ENCODE measurements at places on chromosomes 3 and 15.

DNA sequence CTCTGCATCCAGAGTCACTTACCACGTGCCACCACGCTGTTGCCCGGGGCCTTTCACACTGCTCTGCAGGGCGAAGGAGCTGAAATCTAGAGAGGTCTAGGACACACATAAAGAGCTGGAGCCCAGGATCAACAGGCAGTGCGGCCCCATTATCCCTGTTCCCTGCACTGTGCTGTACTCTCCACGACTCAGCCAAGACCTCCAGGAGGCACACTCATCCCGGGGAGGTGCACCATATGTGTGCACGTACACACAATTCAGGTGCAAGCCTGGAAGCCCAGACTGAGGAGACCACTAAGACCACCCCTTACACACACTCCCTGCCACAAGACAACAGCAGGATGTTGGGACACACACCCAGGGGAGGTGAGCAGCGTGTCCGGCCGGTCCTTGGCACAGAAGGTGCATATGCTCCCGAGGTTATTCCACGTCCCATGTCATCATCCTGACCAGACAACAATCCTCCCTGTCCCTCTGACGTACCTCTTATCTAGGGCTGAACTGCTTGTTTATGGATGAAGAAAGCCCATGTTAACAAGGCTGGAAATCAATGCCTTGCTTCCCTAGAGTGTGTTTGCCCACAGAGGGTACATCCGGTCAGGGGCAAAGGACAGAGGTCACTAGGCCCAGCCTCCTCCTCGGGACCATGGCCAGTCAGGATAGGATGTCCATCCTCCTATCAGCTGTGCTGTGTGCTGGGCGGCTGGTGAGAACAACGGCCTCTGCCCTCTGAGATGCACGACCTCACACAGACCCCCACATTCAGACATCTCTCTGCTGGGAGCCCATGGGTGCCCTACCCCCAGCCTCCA is 16.1 kb downstream of the KLF15 start:
- DNase-seq: no peak

- no peak for DNase-seq
Measured at GRCh38 chr3:15873415-15873814, 75.6 kb upstream of the ANKRD28 start.

DNA sequence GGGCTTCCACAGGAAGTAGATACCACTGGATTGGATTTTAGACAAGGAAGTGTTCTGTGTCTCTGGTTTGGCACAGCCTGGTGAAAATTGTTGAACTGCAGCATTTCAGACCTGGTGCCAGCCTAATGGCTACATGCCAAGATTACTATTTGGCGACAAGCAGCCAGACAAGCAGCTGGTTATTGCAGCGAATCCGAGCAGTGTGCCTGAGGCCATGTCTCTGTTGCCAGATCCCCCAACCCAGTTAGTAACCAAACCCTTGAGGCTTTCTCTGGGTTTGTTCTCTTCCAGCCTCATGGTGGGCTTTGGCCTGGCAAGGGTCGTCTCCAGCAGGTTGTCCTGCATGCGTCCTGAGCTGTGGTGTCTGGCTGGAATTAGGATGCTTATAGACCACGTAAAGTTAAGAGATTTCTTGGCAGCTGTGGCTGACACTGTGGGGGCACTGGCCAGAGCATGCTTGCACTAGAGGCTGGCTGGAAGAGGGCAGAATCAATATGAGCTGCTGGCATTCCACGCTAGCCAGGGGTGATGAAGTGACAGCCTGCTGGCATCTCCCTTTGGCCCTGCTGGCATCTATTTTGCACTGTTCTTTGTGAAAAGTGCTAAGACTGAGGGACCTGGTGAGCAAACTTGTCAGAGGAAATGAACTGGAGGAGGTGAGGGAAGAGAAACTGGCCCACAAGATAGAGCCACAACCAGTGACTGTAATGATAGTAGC is 172.6 kb downstream of the RBMS3 start:
- DNase-seq: no peak

- no peak for DNase-seq
Measured at GRCh38 chr15:23038726-23039142, 635 bp downstream of the TUBGCP5 start.

GRCh38 chr3:88616413-88616812 is 466.7 kb downstream of the C3orf38 start:
- DNase-seq: no peak

DNA sequence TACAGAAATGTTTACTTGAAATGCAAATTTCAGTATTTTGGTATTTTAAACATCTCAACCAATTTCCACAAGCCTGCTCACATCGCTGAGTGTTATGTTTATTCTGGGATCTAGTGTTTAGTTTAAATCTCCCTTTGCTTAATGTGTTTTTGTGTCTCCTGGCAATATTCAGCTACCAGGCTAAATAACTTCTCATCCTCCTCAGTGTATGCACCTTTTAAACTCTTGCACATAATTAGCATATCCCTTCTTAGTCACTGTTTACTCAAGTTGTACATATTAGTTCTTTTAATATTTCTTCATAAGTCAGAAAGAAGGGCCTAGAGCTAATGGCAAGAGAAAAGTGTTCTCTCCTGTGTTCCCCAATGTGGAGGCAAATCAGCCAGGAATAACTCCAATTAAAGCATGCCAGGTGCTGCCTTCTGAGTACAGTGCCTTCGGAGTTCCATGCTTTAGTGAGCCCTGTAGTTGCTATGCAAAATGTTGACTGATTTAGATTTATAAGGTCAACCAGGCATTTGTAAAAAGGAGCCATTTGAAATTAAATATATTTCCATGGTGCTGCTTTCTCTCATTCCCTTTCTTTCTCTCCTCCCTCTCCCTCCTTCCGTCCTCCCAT is 234.3 kb downstream of the GAP43 start:
- no peak for DNase-seq

DNA sequence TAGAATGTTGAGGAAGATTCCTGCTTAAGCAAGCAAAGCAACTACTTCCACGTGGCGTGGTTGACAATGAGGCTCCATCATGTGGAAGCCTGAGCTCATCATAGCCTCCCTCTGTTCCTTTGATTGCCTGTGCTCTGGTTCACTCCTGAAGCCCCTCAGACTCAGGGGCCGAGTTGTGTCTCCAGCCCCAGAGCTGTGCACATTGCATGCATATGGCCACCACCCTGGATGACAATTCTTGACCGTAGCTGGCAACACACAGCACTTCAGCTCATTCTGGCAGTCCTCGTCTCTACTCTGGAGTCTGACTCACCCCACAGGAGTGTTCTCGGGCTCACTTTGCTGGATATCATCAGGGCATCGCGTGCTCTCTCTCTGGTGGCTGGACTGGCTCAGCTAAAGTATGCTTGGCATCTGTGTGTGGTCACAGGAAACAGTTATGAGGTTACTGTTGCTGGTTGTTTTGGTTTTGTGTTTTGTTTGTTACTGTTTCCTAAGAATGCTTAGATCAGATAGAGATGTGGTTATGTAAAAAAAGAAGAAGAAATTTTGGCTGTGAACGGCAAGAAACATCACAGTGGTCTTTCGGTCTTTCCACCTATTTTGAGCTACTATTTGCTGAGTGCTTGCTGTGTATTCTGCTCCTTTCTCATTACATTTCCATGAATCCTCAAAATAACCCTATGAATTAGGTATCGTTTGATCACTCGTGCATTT is 41.6 kb upstream of the MRPS22 start:
- DNase-seq: peak; percentile 91

DNA sequence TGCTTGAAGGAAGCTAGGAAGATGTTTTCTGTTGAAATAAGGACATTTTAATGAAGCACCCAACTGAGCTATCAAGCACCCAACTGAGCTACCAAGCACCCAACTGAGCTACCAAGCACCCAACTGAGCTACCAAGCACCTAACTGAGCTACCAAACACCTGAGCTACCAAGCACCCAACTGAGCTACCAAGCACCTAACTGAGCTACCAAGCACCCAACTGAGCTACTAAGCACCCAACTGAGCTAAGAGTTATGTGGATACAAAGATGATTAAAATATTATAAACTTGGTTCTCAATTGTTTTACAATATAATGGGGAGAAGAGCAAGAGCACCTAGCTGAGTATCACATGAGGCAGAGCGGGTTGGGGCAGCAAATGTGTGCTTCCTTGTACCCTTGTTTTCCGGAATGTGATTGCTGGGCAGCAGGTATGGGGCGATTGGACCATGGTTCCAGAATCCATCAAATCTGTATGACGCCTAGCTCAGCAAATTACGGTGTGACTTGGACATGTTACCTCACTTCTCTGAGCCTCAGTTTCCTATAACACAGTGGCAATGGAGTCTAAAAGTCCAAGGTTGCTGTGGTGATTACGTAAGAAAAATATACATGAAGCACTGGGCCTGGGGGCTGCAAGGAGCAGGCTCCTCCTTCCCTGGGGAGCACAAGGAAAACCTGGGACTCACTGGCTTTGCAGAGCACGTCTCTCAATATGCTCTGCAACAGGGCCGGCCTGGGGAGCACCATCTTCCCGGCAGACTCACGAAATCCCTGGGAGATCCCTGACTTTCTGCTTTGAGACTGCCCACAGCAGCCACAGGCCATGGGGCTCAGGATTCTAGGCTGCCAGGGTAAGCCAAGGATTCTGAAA is 11.3 kb downstream of the BMF start:
- DNase-seq: no peak

- no peak for DNase-seq
Measured at GRCh38 chr3:72666447-72666755, 181.8 kb downstream of the SHQ1 start.

DNA sequence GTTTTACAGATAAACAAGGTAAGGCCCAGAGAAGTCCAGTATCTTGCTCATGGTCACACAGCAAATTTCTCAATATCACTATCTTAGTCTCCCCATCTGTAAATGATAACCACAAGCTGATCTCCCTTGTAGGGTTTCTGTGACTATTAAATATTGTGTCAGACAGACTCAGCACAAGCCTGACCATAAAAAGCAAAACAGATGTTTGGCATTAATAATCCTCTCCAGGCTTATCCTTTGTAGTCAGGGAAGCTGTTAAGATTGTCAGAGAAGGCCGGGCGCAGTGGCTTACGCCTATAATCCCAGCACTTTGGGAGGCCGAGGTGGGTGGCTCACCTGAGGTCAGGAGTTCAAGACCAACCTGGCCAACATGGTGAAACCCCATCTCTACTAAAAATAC is 173.2 kb upstream of the PRICKLE2 start:
- DNase-seq: no peak

DNA sequence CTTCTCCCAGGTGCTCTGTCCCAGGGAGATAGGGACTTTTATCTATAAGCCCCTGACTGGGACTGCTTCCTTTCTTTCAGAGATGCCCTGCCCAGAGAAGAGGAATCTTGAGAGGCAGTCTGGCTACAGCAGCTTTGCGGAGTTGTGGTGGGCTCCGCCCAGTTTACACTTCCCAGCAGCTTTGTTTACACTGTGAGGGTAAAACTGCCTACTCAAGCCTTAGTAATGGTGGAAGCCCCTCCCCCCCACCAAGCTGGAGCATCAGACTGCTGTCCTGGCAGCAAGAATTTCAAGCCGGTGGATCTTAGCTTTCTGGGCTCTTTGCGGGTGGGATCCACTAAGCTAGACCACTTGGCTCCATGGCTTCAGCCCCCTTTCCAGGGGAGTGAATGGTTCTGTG is 253.8 kb upstream of the ARL6 start:
- no peak for DNase-seq

- no peak for DNase-seq
Measured at GRCh38 chr15:96390986-96391385, 60.5 kb downstream of the NR2F2 start.
